AG20443 (cell line): ENCODE measurements at places on chromosomes 4 and X.
A peak's percentile ranks its signal among the peaks of the same experiment; 100 is the strongest.

GRCh38 chr4:110208419-110208818, 10.0 kb upstream of the ELOVL6 start:
- DNase-seq = no peak

GRCh38 chr4:123507376-123507775, 110.8 kb downstream of the SPRY1 start:
- DNase-seq = no peak

DNA sequence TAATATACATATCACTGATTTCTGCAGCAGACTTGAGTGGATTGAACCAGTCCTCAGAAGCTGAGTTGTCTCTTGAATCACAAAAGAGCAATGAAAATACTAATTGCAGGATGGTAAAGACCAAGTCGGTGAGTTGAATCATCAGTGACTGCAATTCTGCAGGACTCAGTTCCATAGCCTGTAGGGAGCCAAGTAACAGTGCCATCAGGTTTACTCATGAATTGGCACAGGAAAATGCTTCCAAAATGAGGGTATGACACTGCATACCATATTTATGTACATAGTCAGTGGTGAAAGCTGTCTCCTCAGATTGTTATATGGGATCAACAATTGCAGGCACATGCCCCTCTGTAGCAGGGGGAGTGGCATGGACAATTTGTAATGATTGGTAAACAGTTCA, 192.8 kb downstream of the CCNG2 start:
- DNase-seq = peak; percentile 45

DNA sequence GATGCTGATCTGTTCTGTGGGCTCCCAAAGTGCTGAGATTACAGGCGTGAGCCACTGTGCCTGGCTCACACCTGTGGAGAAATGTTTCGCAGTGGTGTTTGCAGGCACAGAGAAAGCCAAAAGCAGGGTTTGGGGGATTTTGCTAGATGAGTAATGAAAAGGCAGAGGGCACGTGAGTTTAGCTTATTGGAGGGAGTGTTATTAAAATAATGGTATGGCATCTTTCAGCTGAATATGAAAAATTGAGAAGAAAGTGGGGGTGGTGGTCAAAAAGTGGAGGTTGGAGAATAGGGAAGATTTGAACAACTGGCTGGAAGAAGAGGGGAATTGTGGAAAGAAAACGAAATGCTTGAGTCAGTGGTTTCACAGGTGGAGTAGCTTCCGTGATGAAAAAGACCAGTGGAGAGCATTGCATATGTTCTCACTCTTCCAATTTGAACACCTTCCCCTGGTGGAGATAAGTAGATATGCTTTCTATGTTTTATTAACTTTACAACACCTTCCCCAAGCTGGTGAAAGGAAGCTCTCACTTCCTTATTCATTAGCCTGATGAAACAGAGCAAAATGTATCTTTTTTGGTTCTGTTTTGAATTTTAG, 1.1 kb upstream of the CHST7 start:
- DNase-seq = no peak

DNA sequence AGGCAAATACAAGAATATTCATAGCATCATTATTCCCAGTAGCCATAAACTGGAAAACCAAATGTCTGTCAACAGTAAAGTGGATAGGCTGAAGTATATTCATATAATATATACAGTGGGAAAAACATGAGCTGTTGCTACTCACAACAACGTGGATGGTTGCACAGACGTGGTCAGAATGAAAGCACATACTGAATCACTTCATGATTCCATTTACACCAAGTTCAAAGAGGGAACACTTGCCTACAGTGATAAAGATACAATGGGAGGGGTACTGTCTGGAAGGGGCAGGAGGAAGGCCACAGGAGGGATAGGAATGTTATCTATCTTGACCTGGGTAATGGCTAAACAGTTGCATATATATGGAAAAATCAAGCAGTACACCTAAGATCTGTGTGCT, 25.3 kb downstream of the APBB2 start:
- no peak for DNase-seq

- no peak for DNase-seq
Observed at GRCh38 chrX:133916984-133917722, 68.2 kb downstream of the GPC3 start.

DNA sequence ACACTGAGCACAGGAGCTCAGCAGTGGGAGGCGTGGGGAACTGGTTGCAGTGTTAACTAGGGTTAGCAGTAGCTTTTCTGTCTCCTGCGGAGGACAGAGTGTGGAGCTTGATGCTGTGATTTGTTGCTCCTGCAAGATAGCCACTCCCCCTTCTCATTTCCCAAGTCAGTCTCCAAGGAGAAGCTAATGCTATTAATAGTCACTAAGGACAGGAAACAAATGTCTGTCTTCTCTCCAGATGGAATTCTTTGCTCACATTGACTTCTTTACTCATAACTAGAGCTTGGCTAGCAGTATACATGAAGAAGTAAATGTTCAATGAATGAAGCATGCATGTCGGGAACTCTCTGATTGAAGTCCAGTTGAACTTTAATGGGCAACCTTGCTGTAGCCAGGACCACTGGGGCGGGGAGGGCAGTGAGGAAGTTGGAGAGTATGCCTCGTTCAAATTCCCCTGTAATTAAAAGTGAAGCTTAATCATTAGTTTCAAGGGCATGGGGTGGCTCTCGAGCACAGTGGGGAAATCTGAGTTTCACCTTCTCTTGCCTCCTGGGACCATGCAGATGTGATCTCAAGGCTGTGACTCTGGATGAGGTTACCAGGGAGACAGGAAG, 156.6 kb upstream of the SCML1 start:
- peak; percentile 63 for DNase-seq

DNA sequence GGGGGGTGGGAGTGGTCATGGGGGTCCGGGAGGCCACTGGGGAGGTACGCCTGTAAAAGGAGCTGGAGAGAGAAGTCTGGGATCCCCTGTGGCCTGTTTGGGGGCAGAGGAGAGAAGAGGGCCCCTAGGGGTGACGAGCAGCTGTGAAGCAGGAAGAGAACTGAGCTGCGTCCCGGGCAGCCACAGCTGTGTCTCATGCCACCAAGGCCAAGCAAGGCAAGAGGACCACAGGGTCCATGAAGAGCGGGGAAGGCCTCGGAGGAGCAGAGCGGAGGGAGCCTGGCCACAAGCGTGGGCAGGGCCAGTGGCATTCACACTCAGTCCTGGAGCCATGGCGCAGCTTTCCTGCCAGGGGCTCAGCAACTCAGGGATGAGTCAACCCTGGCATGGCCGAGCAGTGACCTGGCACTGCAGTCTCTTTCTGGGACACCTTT, 13.6 kb upstream of the NAT8L start:
- peak; percentile 14 for DNase-seq

DNA sequence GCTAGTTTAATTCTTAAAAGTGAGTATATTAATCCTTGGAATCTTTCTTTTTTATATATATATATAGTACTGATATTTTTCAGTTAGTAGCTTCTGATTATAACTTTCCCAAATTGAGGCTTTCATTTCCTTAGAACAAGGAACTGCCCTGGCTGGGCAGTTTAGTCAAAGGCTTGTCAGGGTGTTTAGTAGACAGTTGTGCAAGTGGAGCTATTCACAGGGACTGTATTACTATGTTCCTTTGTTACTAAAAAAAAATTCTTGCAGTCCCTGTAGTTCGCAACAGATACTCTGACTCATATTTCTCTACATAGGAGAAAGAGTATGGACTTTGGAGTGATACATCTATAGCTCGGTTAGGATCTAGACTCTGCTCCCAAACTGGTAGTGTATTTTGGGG, 20.8 kb downstream of the USO1 start:
- DNase-seq = peak; percentile 35

GRCh38 chr4:2280531-2281300, 18.8 kb upstream of the MXD4 start:
- no peak for DNase-seq

DNA sequence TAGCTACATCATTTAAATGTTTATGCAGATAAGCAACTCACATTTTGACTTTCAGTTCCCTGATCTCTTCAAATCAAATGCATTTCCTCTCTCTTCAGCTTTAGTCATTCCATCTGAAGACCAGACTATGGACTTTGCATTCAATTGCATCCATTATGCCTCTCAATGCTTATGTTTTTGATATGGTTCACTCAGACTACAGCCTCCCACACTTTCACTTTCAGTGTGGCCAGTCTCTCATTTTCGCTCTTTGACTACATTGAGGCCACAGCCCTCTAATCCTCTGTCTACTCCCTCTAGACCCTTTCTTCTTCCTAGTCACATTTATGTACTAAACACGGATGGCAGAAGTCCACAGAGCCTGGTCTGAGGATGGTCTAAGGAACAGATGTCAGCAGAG, 24.5 kb upstream of the VEGFC start:
- DNase-seq = no peak

DNA sequence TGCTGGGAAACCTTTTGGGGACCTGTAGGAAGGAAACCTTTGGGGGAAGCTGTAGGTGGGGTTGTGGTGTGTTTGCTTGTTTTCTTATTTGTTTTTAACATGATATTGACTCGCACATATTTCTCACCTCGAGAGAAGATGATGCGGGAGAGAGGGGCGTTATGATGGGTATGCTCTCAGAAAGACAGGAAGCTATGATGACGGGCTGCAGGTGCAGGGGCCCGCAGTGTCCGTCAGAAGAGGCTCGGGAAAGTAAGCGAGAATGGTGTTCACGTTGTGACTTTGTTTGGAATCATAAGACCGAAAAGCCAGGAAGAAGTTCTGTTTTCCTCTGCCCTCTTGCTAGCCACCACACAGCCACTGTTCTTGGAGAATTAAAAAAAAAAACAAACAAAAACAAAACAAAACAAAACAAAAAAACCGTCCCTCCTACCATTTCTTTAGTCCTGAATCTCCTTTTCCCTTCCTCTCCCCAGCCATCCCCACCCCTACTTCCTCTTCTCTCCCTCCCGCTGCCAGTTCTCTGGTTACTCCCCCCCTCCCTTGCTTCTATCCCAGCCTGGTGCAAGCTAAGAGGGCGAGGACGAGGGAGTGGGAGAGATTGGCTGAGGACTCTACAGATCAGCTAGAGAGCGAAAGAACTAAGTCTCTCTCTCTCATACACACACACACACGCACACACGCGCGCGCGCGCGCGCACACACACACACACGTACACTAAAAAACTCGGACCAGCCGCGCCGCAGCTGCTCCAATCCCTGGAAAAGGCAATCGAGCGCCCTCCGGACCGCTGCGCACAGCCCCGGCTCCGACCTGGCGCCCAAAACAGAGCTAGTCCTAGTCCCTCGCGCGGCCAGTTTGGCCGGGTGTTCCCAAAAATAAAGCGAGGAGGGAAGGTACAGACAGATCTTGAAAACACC, at the start of gene BMP3:
BMP3 (plus strand) TSS at position 648 of the 920 bp plus-strand sequence. CDS start 577 bp downstream, outside the sequence.
- peak; percentile 32 for DNase-seq
